SK-N-SH treated with all-trans-retinoic acid at 6 μM for 48 hours (cell line): ENCODE measurements at places on chromosomes 6 and 20.

DNA sequence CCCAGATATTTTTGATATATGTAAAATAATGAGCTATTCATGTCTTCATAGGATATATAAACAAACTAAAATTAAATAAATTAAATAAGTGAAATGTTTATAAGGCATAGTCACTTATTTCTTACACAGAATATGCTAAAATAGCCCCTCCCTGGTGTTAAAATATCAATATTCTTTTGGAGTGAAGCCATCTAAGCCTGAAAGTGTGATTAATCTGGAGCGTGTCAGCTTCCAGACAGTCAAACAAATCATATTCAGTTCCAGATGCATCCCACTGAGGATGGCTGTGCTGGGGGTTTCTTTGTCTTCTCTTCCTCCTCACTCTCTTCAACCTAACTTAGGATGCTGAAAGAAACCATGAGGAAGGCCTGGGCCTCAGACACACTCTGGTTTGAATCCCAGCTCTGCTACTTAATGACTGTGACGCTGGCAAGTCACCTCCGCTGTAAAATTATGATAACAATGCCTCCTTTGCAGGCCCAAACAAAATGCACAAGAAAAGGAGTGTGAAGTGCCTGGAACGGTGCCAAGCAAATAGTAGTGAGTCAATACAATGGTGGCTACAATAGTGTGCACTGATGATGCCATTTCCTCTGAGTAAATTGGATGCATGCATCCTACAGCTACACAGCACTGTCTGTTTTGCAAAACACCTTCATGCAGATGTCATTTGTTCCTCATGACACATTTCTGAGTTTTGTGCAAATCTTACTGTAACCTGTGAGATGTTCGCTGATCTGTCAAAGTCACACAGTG, 161.4 kb downstream of the FOXC1 start:
- ATAC-seq: peak; percentile 39; the same call in 1 of the 3 replicates

GRCh38 chr20:62838128-62838891, 21.5 kb downstream of the COL9A3 start:
- ATAC-seq: peak; percentile 81

DNA sequence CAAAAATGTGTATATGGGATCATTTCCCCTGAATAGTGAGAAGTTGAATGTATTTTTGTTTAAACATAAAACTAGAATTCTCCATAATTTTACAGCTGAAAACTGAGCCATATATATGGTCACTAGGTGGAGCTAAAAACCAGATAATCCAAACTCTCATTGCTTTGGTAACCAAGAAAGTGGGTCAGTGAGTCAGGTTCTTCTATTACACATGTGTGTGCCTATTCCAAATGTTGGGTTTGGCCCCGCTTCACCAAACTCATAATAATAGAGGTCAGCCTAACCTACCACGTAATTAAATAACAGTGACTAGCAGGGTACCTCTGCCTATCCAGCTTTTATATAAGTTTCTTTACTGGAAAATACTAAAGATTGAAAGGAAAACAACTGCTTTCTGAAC, 19.3 kb upstream of the RNGTT start:
- ATAC-seq: peak; percentile 95

- ATAC-seq: no peak
Observed at GRCh38 chr6:36525346-36525745, 21.9 kb downstream of the STK38 start.

GRCh38 chr6:72248621-72249020, 362.3 kb downstream of the RIMS1 start:
- no peak for ATAC-seq

GRCh38 chr6:137415127-137415833, 78.9 kb downstream of the OLIG3 start:
- ATAC-seq: peak; percentile 86

- no peak for ATAC-seq
Observed at GRCh38 chr6:137046871-137047412, 2.2 kb upstream of the IL20RA start.

DNA sequence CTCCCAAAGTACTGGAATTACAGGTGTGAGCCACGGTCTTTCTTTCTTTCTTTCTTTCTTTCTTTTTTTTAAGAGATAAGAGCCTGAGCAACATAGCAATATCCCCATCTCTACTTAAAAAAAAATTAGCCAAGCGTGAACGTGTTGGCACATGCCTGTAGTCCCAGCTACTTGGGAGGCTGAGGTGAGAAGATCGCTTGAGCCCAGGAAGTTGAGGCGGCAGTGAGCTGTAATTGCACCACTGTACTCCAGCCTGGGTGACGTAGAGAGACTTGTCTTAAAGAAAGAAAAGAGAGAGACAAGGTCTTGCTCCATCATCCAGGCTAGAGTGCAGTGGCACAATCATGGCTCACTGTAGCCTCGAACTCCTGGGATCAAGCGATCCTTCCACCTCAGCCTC, 162.0 kb upstream of the MLN start:
- no peak for ATAC-seq

GRCh38 chr6:24547243-24547642, 52.5 kb downstream of the ALDH5A1 start:
- ATAC-seq: no peak

DNA sequence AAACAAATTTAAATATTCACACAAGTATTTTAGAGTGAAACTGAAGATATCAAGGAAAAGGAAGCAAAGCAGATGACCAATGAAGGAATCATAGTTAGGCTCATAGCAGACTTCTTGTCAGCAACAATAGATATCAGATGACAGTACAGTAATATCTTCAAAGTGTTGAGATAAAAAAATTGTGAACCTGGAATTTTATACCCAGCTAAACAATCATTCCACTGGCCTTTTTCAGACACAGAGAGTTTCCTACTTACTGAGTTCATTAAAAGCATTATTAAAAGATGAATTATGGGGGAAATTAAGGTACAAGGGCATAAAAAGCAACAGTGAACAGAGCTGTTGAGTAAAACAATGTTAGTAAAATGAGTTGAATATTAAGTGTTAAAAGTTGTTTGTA, 254.6 kb downstream of the UST start:
- ATAC-seq: no peak

- peak; percentile 57 for ATAC-seq
Observed at GRCh38 chr6:2850538-2851113, 9.0 kb upstream of the SERPINB1 start.

- ATAC-seq: peak; percentile 63
Observed at GRCh38 chr6:123965894-123966293, 162.2 kb downstream of the NKAIN2 start.

- ATAC-seq: peak; percentile 86
Observed at GRCh38 chr6:130602151-130602770, 224.9 kb upstream of the SMLR1 start.

GRCh38 chr20:45588800-45589199, 9.7 kb upstream of the WFDC8 start:
- ATAC-seq: no peak

- ATAC-seq: no peak
Observed at GRCh38 chr6:129544892-129545612, 164.9 kb downstream of the ARHGAP18 start.

- ATAC-seq: no peak
Observed at GRCh38 chr6:7540595-7540994, 876 bp upstream of the DSP start.

- ATAC-seq: no peak
Observed at GRCh38 chr6:54754406-54754805, 92.2 kb upstream of the FAM83B start.

DNA sequence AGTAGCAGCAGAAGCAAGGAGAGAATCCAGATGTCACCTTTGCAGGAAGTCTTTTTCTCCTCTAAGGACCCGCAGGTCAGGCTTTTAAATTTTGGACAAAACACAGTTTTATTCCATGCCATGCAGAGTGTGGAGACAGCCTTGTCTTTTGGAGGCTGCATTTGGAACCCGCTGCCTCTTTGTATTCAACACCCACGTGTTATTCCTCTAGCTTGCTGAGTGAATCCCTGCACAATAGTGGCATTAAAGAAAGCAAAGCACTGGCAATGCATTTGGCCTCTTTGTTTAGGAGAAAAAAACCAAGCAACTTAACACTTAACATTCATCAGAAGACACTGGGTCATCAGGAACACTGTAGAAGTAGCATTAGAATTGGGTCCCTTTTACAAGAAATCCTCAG, 43.5 kb downstream of the TFAP2B start:
- ATAC-seq: no peak

GRCh38 chr20:35627121-35627520, 11.5 kb downstream of the SPAG4 start:
- no peak for ATAC-seq

- peak; percentile 57 for ATAC-seq
Observed at GRCh38 chr6:117441824-117442264, 16.1 kb upstream of the ROS1 start.

GRCh38 chr6:90523779-90524310, 63.0 kb downstream of the MAP3K7 start:
- ATAC-seq: no peak

DNA sequence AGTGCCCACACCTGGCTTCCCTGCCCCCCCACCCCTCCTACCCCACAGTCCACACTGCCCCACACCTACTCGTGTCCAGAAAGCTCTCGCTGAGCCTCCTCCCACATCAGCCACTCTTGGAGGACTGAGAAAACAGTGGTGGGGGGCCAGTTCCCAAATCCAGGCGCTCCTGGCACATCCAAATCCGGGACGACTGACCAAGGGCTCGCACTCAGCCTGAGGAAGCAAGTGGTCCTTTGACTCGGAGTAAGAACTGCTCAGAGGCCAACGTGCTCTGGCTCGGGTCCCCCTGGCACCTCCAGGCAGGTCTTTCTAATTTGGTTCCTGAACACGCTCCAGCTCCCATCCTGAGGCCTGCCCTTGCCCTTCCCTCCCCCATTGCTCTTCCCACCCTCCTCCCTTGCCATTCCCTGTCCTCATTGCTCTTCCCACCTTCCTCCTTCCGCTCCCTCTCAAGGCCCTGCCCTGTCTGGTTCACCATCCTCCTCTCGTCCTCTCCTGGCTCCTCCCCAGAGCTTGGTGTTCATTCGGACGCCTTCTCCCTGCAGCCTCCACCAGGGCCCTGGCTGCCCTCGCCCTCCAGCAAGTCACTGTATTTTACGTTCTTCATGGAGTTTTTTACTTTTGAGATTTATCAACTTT, 83.6 kb downstream of the THBS2 start:
- no peak for ATAC-seq

- no peak for ATAC-seq
Observed at GRCh38 chr20:47760686-47761481, 24.4 kb downstream of the SULF2 start.

- ATAC-seq: no peak
Observed at GRCh38 chr6:36364669-36365479, 22.6 kb downstream of the ETV7 start.

GRCh38 chr20:23596579-23597250, 9.0 kb downstream of the CST9 start:
- ATAC-seq: no peak

GRCh38 chr20:13819885-13820645, 35.2 kb downstream of the NDUFAF5 start:
- peak; percentile 83 for ATAC-seq

GRCh38 chr20:12241065-12241464, 323.4 kb downstream of the BTBD3 start:
- no peak for ATAC-seq

- ATAC-seq: no peak
Observed at GRCh38 chr20:22465622-22466446, 118.5 kb downstream of the FOXA2 start.

GRCh38 chr6:23611776-23612381, 514.1 kb upstream of the NRSN1 start:
- ATAC-seq: peak; percentile 53; the same call in 1 of the 3 replicates

DNA sequence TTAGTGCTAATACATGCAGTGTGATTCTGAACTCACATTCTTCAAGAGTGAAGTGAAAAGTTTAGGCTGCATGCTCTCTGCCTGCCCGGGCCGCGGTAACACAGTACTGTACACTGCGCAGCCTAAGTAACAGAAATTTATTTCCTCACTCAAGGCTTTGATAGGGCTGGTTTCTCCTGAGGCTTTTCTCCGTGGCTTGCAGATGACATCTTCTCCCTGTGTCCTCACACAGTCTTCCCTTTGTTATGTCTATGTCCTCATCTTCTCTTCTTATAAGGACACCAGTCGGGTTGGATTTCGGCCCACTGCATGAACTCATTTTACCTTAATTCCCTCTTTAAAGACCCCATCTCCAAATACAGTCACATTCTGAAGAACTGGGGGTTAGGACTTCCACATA, 51.1 kb upstream of the TMEM170B start:
- ATAC-seq: no peak

DNA sequence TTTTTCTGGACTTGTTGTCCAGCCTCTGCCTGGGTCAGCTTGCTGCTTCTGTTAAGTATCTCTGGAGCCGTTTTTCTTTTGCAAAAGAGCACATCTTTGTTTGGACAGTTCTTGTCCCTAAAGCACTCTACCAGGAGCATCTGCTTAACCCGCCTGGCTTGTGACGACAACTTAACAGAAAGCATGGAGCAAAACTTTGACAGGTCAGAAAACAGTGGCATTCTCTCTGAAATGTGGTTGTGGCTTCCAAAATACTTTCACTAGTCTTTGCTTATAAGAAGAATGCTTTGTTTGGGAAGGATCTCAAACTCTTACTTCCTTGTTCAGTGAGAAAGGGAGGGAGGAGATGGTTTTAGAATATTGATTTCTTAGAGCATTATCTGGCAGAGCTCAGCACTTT, 47.6 kb downstream of the CD109 start:
- ATAC-seq: no peak; the same call in 2 of the 3 replicates

DNA sequence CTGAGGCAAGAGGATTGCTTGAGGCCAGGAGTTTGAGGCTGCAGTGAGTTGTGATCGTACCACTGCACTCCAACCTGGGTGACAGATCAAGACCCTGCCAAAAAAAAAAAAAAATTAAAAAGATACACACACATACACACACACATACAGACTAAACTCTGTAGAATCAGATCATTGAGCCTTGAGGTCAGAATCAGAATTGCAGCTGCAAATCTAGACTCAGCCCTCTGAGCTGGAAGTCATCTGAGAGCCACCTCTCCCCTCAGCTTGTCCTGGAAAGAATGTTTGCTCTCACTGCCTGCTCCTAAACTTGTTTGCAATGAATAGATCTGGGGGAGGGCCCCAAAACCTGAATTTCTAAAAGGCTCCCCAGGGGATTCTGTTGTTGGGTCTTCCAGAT, 41.4 kb upstream of the ANGPT4 start:
- ATAC-seq: no peak

DNA sequence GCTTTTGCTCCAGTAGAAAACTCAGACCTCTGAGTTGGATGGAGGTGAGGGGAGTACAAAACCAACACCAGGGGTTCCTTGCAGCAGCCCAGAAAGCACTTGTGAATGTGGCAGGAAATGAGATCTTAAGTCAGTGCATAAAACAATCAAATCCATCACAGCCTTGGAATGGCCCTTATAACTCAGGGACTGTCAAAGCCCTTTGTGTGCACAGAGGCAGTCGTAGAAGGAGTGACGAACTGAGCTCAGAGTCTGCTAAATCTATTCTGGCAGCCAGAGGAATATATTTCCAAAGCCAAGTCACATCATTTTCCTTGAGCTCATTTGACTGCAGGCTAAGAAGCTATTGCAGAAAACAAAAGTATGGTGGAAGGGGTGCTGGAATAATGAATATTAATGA, 676.6 kb downstream of the DHX35 start:
- no peak for ATAC-seq

- ATAC-seq: no peak
Observed at GRCh38 chr6:154672086-154672485, 61.1 kb upstream of the SCAF8 start.
